ENCODE measurements at places on chromosomes 11 and 22.
A peak's percentile ranks its signal among the peaks of the same experiment; 100 is the strongest.

GRCh38 chr11:93212094-93212493 is 14.3 kb upstream of the SLC36A4 start:
- no peak for DNase-seq
- no peak overlapping the region for H3K4me3 ChIP-seq
- H3K27me3 ChIP-seq, result no peaks in the 10 kb centered on the region
- no peaks in the 10 kb centered on the region for H3K4me1 ChIP-seq
- no peaks in the 10 kb centered on the region for H3K36me3 ChIP-seq

DNA sequence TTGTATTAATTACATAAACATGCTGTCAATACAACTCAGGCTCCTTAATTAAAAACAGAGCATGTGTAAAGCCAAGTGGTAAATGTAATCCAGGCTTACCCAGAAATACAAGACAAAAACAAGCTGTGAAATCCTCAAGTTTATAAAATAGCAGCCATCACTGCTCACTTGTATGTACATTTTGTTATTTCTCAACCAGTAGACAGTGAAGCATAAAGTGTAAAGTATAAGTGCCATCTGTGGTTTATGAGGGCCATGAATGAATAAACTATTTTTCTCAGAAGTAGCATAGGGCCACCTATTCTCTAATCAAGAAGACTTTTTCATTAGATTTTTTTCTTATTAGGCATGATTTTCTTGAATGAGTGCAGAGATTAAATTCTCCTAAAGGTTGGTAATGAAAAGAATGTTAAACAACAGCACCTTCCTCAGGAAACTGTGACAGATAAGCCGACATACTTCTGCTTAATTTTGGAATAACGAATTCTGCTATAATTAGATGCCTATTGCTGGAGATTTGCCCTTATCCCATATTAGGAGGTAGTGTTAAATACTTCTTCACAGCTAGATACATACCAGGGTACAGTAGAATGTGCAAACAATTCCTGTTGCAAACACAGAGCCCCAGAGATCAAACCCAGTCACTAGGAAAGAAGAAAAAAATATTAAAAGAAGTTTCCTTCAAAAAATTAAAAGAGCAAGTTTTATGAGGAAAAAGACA is 13.0 kb downstream of the SLC5A12 start:
- H3K36me3 ChIP-seq, result no peaks in the 10 kb centered on the region
- no peak for DNase-seq
- H3K27ac ChIP-seq, result no peak overlapping the region
- H3K4me1 ChIP-seq, result no peaks in the 10 kb centered on the region
- no peak overlapping the region for H3K4me3 ChIP-seq

GRCh38 chr11:65745049-65745448 is 24.5 kb upstream of the RNASEH2C start:
- no peaks in the 10 kb centered on the region for H3K4me1 ChIP-seq
- H3K27ac ChIP-seq, result no peak overlapping the region
- no peak for DNase-seq
- no peaks in the 10 kb centered on the region for H3K36me3 ChIP-seq
- peaks cover 9% of the 10 kb centered on the region for H3K27me3 ChIP-seq
- H3K4me3 ChIP-seq, result no peak overlapping the region

DNA sequence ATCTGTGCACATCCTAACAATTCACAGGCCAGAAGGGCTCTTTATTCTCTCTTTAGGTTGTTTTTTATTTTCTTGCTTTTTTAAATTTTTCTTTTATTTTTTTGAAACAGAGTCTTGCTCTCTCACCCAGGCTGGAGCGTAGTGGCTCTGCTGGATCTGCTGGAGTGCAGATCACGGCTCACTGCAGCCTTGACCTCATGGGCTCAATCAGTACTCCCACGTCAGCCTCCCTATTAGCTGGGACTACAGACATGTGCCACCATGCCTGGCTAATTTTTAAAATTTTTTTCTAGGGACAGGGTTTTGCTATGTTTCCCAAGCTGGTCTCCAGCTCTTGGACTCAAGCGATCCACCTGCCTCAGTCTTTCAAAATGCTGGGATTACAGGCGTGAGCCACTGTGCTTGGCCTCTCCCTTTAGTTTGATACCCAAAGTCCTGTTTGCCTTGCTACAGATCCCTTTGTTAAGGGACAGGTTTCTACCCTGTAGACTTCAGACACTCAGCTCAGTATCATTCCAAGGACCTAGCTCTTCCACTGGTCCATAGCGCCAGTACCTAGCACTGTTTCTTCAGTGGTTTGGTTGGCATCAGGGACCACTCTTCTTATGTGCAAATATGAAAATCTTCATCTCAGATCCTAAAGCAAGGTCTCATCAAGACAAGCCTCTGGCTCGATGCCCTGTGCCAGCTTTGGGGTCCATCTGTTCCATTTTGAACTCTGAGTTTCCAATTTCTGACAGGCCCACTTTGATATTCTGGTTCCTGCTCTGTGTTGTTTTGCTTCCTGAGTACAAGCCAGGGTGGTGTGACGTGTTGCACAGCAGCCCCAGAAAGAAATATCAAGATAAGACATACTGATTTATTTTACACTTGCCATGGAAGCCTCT is 211.7 kb downstream of the FAT3 start:
- H3K4me3 ChIP-seq, result no peak overlapping the region
- H3K27me3 ChIP-seq, result no peaks in the 10 kb centered on the region
- no peaks in the 10 kb centered on the region for H3K36me3 ChIP-seq
- DNase-seq, result no peak

GRCh38 chr22:39416319-39416718 is 16.7 kb downstream of the TAB1 start:
- no peak overlapping the region for H3K4me3 ChIP-seq
- no peaks in the 10 kb centered on the region for H3K27me3 ChIP-seq
- H3K4me1 ChIP-seq, result no peaks in the 10 kb centered on the region
- H3K27ac ChIP-seq, result no peak overlapping the region
- peaks cover 48% of the 10 kb centered on the region for H3K36me3 ChIP-seq
- no peak for DNase-seq

DNA sequence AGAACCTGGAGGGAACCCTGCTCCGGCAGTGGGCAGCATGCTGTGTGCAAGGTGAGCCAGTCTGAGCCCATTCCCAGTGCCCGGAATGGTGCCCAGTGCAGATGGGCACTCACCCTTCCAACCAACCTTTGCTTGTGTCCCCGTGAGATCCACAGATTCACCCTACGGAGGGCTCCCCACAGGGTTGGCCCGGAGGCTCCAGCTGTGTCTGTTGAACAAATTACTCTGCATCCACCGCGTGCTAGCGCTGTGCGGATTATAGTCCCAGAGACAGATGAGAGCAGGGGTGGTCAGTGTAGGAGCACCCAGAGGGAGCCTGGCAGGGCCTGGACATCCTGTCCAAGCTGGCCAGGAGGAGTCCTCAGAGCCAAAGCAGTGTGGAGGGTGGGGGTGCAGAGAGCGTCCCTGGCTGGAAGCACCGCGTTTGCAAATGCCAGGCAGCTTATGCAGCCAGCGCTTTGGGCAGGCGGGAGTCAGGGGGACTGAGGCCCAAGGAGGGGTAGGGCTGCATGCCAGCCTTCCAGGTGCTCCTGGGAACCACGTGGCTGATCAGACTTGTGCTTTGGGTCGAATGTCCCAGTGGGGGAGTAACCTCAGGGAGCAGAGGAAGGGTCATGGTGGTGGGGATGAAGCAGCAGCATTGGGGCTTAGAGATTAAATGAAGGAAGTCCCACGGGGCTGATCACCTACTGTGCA is 80.5 kb downstream of the KCNQ1 start:
- no peak overlapping the region for H3K4me3 ChIP-seq
- H3K27ac ChIP-seq, result no peak overlapping the region
- H3K36me3 ChIP-seq, result no peaks in the 10 kb centered on the region
- H3K27me3 ChIP-seq, result no peaks in the 10 kb centered on the region
- DNase-seq, result no peak
- H3K4me1 ChIP-seq, result no peaks in the 10 kb centered on the region

DNA sequence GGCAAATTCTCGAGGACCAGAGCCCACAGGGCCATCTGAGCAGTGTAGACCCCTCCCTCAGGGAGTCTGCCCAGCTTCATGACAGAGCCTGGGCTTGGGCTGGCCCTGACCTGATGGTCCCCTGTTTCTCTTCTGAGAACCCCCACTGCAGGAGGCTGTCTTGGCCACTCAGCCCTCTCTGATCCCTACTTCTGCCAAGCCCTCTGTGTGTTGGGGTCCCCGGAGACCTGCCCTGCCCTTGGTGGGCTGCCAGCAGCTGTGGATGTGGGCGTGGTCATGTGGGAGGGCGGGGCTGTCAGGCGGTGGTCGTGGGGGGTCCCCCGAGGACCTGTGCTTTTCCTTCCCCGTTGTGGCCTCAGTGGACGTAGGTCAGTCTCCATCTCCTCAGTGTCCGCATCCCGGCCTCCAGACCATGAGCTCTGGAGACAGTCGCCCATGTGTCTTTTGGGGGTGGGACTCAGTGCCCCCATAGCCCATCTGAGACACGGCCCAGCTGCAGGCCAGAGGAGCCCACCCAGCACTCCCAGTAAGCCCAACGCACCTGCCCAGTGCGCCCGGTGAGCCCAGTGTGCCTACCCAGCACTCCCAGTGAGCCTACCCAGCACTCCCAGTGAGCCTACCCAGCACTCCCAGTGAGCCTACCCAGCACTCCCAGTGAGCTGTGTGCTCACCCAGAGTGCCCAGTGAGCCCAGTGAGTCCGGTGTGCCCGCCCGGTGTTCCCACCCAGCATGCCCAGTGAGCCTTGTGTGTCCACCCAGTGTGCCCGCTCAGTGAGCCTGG is 409.2 kb downstream of the TBC1D22A start:
- no peak for DNase-seq
- no peaks in the 10 kb centered on the region for H3K4me1 ChIP-seq
- H3K36me3 ChIP-seq, result no peaks in the 10 kb centered on the region
- no peaks in the 10 kb centered on the region for H3K27me3 ChIP-seq
- no peak overlapping the region for H3K27ac ChIP-seq

DNA sequence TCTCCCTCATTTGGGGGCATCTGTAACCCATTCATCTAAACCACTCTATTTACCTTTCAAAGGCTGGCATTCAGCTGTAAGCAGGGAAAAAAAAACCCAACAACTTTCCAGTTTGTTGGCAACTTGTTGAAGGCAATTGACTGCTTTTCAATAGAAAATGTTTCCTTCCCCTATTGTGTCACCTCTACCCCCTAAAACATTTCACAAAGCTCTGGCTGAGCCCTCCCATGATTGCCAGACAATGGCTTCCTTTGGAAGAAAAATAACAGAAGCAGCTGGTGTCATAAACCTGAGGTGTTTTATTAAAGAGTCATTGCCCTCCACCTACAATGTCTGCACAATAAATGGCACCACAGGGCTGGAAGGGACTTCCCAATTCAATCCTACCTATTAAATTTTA is 22.1 kb upstream of the PSMA1 start:
- H3K27ac ChIP-seq, result no peak overlapping the region
- H3K4me3 ChIP-seq, result no peak overlapping the region
- no peaks in the 10 kb centered on the region for H3K36me3 ChIP-seq
- no peak for DNase-seq
- peaks cover 6% of the 10 kb centered on the region for H3K27me3 ChIP-seq

GRCh38 chr11:289398-289711 is 429 bp downstream of the PGGHG start:
- no peaks in the 10 kb centered on the region for H3K4me1 ChIP-seq
- no peak overlapping the region for H3K27ac ChIP-seq
- DNase-seq, result no peak
- H3K27me3 ChIP-seq, result peaks cover 8% of the 10 kb centered on the region

DNA sequence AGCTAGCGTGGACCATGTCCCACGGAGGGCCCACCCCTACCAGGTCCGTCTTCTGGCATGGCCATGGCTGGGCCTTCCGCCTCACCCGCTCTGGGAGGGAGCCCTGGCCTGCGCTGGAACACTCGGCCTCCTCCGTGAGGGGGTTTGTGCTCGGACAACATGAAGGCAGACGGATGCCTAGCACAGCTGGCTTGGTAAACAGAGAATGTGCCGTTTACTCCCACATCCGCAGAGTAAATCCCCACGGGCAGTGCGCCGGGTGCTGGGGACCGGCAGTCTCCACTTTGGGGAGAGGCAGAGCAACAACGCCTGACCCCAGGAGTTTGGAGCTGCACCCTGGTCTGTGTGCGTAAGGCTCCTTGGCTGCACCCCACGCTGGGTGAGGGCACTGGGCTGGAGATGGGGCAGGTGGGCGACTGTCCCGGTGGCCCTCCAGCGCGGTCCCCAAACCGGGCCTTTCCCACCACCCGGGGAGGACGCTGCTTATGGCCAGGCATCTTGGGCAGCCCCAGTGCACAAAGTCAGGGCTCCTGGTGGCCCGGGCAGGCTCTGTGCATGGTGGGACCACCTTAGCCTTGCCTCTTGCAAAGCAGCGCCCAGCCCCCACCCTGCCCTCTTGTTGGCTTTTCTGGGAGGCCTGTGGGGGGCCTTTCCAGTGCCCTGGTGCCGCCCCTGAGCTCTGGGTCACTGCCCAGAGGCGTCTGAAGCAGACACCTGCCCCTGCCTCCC is 30.7 kb upstream of the MUC5AC start:
- H3K36me3 ChIP-seq, result no peaks in the 10 kb centered on the region
- peak; percentile 52 for DNase-seq
- no peaks in the 10 kb centered on the region for H3K4me1 ChIP-seq
- H3K27ac ChIP-seq, result no peak overlapping the region

DNA sequence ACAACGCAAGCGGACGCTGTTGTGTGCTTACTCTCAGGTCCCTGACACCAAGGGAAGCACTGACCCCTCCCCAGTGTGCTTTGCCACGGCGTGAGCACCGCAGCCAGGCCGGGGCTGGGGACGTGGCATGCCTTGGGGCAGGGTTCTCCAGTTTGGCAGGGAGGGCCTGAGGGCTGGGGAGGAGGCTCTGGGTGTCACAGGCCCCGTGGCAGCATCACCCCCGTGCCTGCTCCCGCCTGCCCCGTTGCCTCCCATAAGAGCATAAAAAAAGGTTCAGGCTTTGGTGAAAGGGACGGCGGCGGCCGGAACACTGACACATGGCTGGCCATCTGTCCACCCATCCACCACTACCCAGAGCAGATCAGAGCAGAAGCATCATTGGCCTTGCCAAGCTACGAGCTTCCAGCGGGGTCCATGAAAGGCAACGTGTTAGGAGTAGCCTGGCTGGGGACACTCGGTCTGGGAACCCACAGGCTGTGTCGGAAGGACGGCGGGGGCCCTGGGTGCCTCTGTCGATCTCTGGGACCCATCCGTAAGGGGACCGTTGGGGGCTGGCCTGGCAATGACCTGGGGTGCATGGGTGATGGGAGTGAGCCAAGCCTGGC is 183.0 kb downstream of the IGLL1 start:
- no peak overlapping the region for H3K27ac ChIP-seq
- DNase-seq, result peak; percentile 52
- H3K27me3 ChIP-seq, result no peaks in the 10 kb centered on the region
- no peaks in the 10 kb centered on the region for H3K36me3 ChIP-seq

- H3K4me1 ChIP-seq, result peaks cover 9% of the 10 kb centered on the region
- no peak for DNase-seq
- no peak overlapping the region for H3K4me3 ChIP-seq
- H3K36me3 ChIP-seq, result no peaks in the 10 kb centered on the region
- H3K27me3 ChIP-seq, result no peaks in the 10 kb centered on the region
Measured at GRCh38 chr11:36328966-36329673, 33.0 kb downstream of the PRR5L start.

Data from RWPE2 (cell line).